ENCODE measurements at places on chromosomes 6 and 20.
A peak's percentile ranks its signal among the peaks of the same experiment; 100 is the strongest.

DNA sequence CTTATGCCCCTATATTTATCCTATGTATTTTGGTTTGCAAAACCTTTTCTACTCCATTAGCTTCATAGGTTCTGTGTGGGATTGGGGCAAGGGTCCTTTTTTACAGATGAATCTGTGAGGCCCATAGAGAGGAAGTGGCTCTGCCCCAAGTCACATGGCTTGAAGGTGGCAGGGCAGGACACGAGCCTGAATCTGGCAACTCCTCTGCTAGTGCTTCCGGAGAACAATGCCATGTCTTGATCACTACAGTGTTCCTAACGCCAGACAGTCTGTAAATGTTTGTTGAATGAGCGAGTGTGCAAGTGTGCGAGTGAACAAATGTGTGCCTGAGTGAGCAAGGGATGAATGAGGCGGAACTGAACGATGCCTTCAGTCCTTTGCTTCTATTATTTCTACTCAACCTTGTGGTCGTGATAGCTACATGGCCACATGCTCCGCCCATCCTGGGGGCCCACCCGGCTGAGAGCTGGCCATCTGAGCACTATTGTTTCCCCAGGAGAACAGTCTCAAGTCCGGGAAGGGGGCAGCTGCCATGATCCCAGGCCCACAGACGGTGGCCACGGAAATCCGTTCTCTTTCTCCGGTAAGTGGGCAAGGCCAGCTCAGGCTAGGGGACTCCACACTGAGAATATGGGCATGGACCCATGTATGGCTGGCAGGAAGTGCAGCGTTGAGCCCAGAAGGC, 17.8 kb upstream of the AAR2 start:
- H3K4me1 ChIP-seq = no peaks in the 10 kb centered on the region
- no peak overlapping the region for H3K27ac ChIP-seq
- no peak for DNase-seq
- no peak overlapping the region for H3K4me3 ChIP-seq

DNA sequence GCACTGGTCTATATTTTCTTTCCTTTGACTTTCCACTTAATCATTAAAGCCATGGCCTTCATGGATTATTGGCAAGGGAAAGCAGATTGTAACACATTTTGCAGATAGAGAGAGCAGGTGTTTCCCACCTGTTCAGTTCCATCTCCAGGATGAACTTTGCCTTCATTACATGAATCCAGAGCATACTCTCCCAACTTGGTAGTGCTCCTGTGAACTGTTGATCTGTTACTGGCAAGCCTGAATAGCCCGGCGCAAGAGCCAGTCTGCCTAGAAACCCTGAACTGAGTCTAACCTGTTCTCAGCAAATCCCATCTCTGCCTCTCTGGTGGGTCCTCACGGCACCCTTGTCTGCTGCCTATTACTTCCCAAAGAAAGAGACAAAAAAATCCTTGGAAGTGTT, 210.3 kb downstream of the PLCB1 start:
- H3K27me3 ChIP-seq = no peaks in the 10 kb centered on the region
- no peak overlapping the region for H3K27ac ChIP-seq
- no peak for DNase-seq
- H3K4me1 ChIP-seq = no peaks in the 10 kb centered on the region

DNA sequence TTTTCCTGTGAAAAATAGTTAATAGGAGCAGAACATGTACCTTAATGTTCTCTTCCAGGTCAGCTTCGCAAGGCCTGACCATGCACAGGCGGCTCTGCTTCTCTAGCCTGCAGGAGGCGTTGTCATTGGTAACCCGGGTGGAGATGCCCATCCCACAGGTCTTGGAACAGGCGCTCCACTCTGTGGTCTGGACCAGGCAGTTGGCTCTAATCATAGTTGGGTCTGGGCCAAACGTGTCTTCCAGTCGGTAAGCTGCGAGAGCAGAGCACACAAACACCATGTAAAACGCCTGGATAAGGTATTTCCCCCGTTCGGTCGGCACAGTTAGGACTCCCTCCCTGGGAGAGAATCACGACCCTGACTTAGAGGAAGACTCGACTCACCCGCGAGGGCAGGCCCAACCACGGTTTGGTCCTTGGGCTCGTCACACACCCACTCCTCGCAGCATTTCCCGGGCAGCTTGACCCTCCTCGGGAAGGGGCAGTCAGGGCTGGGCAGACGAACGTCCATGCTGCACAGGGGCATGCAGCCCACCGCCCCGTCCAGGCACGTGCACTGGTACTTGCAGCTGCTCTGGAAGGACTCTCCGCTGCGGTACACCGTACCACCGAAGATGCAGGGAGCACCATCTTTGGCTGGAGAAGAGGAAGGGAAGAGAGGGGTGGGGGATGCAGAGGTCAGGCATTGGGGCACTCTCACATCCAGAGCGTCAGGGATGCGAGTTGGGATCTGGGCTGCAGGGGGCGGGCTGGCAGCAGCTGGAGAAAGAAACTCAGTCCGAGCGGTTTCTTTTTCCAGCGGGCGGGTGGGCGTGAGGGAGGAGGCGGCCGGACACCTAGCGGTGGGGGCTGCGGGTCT, 1.0 kb downstream of the CCN2 start:
- no peaks in the 10 kb centered on the region for H3K36me3 ChIP-seq
- DNase-seq = no peak
- no peak overlapping the region for H3K27ac ChIP-seq
- H3K4me1 ChIP-seq = peaks cover 11% of the 10 kb centered on the region
- H3K27me3 ChIP-seq = peaks cover 77% of the 10 kb centered on the region

DNA sequence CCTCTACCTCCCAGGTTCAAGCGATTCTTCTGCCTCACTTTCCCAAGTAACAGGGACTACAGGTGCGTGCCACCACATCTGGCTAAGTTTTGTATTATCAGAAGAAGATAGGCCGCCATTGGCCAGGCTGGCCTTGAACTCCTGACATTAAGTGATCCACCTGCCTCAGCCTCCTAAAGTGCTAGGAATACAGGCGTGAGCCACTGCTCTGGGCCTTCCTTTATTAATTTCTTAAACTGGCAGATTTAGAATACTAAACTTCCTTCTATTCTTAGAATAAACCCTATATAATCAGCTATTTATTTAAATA, 86.6 kb downstream of the HFE start:
- no peaks in the 10 kb centered on the region for H3K27me3 ChIP-seq
- peak overlapping the region; percentile 84 for H3K27ac ChIP-seq
- H3K36me3 ChIP-seq = peaks cover 3% of the 10 kb centered on the region
- H3K4me1 ChIP-seq = peaks cover 41% of the 10 kb centered on the region
- H3K4me3 ChIP-seq = peak overlapping the region; percentile 87

DNA sequence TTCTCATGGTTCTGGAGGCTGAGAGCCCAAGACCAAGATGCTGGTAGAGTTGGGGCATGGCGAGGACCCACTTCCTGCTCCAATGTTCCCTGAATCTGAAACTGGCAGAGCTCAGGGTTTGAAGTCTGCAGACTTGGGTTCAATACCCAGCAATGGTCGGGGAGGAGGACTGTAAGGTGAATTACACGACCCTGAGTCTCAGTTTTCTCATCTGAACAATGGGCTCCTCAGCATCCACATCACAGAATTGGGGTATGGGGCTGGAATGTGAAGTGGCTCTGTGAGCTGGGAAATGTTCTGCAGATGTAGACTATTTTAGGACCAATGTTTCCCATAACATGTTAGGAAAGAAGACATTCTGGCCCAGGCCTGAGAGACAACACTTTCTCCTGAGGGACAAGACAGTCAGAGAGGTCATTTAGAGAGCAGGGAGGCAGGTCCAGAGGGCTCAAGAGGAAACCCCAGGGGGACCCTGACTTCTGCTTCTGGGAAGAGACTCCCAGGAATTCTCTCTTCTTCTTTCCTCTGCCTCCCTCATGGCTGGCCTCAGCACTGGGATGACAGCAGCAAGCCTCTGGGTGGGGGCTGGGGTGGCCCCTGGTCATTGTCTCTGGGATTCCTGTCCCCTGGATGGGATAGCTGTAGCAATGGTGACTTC, 141.3 kb upstream of the PMEPA1 start:
- H3K4me3 ChIP-seq = no peak overlapping the region
- peaks cover 30% of the 10 kb centered on the region for H3K27me3 ChIP-seq
- no peak for DNase-seq

DNA sequence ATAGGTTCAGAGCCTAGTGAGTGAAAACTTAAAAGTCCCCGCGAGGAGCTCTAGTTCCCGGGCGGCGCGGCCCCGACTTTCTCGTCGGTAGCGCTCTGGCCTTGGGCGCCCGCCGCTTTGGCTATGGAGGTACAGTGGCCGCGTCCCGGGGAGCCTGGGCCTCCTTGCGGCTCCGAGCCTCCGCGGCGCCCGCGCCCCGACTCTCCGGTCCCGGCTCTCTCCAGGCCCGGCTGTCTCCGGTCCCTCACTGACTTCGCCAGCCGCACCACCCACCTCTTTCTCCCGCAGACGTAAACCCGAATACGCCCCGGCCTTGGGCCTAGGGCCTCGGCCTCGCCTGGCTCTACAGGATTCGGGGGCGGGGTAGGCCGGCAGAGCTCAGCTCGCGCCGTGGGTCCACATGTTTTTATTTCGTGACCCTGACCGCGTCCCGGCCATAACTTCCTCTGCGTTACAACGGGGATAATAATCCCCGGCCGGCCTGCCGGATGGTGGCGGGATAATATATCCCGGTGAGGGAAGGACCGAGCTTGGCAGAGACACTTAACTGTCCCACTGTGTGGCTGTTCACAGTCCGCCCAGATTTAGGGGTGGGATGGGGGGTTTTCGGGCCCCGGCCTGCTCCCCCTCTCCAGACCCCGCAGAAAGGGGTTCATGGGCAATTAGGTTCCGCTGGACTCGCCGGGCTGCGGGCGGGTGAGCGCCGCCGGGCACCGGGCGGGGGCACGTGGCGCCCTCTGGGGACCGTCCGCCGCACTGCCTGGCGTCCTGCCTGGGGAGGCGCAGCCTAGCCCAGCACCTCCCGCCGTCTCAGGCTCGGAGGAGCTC, 10.0 kb upstream of the TBX18 start:
- peaks cover 3% of the 10 kb centered on the region for H3K36me3 ChIP-seq
- no peak overlapping the region for H3K27ac ChIP-seq

GRCh38 chr6:53335224-53335994, 13.3 kb downstream of the ELOVL5 start:
- peaks cover 37% of the 10 kb centered on the region for H3K36me3 ChIP-seq
- no peaks in the 10 kb centered on the region for H3K27me3 ChIP-seq
- H3K4me3 ChIP-seq = peak overlapping the region; percentile 80
- H3K27ac ChIP-seq = peak overlapping the region; percentile 98
- peaks cover 82% of the 10 kb centered on the region for H3K4me1 ChIP-seq
- DNase-seq = peak; percentile 83

- H3K27ac ChIP-seq = peak overlapping the region; percentile 94
- no peaks in the 10 kb centered on the region for H3K27me3 ChIP-seq
- no peak for DNase-seq
- H3K4me3 ChIP-seq = peak overlapping the region; percentile 95
These were observed 296 bp downstream of the ADNP start for GRCh38 chr20:50930976-50931305.

DNA sequence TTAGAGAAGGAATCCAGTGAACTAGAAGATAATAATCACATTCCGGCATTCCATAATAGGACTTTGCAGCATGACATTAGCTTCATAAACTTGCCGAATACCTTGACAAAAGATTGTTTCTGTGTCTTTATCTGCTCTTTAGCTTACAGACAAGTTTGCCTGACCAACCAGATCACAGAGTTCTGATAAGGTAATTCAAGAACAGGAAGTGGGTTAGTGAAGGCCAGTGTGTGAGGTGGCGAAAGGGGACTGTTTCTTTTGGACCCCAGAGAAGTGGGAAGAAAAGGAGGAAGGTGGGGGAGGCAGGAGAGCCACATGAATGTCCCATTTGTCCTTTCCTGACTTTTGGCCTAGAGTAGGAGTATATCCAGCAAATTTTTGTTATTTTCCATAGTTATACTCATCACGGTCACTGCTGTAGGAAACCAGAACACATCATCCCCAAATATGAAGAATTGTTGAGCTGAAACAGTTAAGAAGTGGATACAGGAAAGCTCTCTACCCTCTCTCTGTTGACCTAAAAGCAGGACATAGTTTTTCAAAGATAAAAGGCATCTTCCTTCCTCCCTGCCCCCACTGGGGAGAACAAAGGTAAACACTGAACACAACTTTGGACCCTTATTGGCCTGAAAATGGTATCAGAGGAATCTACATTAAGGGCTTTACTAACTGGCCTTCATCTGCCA, 72.4 kb upstream of the TNFAIP3 start:
- no peaks in the 10 kb centered on the region for H3K27me3 ChIP-seq
- DNase-seq = no peak
- peaks cover 1% of the 10 kb centered on the region for H3K36me3 ChIP-seq
- peaks cover 81% of the 10 kb centered on the region for H3K4me1 ChIP-seq

DNA sequence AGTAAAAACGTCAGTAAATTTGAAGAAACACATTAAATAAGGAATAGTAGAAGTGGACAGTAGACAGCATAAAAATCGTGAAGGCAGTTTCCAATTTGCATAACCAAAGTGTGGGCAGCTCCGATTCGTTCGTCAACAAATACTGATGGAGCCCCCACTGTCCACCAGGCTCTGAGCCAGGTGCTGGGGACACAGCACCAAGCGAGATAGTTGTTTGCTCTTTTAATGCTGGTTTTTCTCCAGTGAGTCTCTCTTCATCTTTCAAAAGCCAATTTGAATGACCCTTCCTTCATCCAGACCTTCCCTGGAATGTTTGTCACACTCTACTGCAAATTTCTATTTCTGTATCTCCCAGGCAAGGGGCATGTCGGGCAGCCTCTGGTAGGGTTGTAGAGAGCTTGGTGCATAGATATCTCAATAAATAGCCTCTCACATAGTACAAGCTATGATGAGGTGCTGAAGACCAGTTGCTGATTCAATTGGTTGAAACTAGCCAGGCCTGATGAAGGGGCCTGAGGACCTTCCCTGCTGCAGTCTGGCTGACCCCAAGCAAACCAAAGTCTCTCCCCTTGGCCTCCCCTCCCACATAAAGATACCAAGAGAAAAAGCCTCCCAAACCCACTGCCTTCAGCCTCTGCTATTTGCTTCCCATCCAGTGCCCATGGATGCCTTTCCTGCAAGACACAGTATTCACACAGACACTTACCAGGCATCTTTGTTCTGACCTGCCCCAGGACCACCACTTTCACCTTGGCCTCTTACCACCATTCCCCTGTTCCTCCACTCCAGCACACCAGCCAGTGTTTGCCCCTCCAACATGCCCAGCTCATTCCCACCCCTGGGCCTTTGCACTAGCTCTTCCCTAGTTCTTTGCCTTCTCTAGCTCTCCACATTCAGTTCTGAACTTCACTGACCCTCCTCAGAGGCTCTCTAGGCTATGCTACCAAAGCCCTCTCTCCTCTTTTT, 125.2 kb downstream of the CEBPB start:
- no peak for DNase-seq
- no peak overlapping the region for H3K4me3 ChIP-seq
- peaks cover 2% of the 10 kb centered on the region for H3K36me3 ChIP-seq
- peaks cover 61% of the 10 kb centered on the region for H3K27me3 ChIP-seq
- peaks cover 12% of the 10 kb centered on the region for H3K4me1 ChIP-seq
- no peak overlapping the region for H3K27ac ChIP-seq

DNA sequence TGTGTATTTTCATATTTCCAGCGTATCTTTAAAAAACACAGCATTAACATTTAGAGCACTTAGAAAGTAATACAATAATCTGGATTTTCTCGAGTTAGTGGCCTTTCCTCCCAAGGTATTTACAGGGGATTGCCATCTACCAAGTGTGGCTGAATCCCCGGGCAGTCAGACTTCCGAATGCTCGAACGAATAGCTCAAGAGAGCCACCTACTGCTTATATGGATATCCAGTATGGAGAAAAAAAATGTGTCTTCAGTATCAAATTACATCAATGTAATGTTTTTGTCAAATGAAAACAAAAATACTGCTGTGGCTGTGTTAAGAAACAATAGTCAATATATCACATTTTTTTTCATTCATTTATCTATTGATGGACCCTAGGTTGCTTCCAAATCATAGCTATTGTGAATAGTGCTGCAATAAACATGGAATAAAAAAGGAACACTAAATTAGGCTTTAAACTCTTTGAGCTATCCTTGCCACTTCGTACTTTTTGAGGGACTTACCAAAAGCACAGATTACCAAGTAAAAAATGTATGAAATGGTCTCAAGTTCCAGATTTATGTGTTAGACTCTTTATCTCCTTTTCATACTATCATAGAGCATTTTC, 654.5 kb upstream of the PTCHD4 start:
- H3K36me3 ChIP-seq = no peaks in the 10 kb centered on the region
- DNase-seq = no peak
- no peak overlapping the region for H3K27ac ChIP-seq
